ENCODE measurements at places on chromosomes 2 and 18.

DNA sequence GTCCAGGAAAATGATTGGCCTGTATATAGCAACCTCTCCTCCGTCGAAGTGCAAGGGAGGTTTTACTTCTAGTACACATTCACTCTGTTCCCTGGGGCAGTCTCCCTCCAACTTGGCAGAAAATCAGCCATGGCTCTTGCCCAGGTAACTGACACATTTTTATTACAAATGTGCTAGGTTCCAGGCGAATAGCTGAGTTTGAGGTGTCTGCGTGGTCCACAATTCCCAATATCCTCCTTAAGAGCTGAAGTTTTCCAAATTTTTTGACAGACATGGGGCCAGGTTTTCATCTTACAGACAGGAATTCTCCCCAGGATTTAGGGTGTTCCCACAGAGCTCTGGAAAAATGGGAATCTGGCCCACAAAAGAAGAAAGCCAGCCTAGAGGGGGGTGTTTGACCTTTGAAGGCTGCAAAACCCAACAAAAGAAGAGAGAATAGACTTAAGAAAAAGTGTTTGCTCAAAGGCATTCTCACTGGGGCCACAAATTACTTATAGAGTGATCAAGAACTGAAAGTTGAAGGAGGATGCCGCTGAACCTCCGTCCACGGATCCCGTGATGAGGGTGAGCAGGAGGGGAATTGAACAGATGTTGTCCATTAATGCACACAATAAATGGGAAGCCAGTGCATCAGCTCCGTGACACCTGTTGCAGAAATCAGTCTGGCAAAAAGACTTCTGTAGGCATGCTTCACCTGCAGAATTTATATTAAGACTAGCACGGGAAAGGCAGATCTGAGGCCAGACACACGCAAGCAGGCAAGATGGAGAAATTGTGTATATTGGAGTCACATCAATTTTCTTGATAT lies 242.3 kb upstream of the COPS8 start:
- no peak overlapping the region for H3K4me3 ChIP-seq
- no peaks in the 10 kb centered on the region for H3K27me3 ChIP-seq
- H3K27ac ChIP-seq, result no peak overlapping the region
- H3K36me3 ChIP-seq, result no peaks in the 10 kb centered on the region

- H3K4me3 ChIP-seq, result no peak overlapping the region
- no peak for DNase-seq
- no peak overlapping the region for H3K27ac ChIP-seq
- H3K27me3 ChIP-seq, result no peaks in the 10 kb centered on the region
- H3K36me3 ChIP-seq, result no peaks in the 10 kb centered on the region
Measured at GRCh38 chr2:14756122-14756541, 123.6 kb downstream of the LRATD1 start.

DNA sequence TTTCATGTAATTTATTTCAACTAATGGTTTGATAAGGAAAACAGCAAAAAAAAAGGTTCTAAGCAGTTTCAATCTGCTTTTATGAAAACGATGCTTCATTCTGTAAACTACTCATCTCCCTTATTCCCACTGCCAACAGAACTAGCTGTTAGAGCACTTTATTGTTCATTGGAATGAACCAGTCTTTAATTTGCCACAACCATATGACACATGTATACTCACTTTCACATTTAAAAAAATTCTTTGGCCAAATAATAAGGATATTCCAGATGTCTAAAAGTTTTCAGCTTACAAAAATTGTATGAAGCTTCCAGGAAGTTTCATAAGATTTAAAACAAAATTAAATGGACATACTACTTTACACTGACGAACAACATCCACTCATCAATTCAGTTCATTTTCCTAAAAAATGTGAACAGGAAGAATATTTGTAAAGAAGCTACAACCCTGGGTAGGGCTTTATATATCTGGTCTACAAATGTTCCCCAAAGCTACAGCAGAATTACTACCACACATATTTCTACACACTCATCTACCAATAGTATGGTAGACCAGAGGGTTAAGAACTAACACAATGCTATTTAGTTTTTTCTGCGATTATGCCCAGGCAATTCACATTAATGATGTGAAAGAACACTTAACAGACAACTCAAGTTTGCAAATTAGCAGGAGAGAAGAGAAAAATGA lies 37.7 kb downstream of the ZNF521 start:
- no peaks in the 10 kb centered on the region for H3K36me3 ChIP-seq
- no peak overlapping the region for H3K27ac ChIP-seq
- H3K4me1 ChIP-seq, result no peaks in the 10 kb centered on the region

DNA sequence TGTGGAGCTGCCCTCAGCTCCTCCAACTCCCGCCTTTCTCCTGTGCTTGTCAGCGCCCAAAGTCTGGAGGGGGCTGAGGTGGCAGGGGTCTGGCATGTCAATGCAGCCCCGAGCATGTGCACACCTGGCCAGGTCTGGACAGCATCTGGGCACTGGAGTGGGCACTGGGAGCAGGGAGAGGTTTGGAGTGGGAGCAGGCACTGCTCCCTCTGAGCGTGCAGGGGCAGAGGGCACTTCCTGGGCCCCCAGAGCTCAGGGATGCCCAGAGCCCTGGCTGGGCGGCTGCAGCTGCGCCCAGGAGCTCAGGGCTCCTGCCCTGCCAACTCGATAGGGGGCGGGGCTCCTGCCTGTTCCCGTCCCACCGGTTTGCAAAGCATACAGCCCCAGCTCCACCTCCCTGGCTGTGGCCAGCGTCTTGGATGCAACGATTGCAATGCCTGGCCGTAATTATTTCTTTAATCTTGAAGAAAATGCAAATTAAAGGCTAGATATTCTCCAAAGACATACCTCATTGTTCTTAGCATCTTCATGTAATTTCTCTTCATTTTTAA lies 57.4 kb upstream of the LDAH start:
- no peaks in the 10 kb centered on the region for H3K4me1 ChIP-seq
- no peak overlapping the region for H3K4me3 ChIP-seq

DNA sequence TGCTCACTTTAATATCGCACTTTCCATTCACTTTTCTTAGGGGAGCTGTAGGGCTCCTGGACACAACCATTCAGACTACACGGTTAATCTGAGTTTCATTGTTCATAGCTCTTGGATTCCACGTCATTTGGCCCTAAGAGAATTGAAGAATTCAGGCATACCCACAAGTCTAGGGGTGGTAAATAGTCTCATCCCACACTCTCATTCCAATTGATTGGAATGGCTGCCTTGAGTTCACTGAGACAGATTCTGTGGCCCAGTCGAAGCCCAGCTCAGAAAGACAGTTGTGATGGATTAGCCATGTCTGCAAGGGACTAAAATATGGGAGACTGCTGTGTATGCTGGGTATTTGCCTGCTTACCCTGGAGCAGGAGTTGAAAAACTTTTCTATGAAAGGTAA lies 124.6 kb downstream of the TFCP2L1 start:
- H3K4me1 ChIP-seq, result no peaks in the 10 kb centered on the region
- no peak for DNase-seq
- H3K27ac ChIP-seq, result no peak overlapping the region

- peaks cover 4% of the 10 kb centered on the region for H3K4me1 ChIP-seq
- H3K4me3 ChIP-seq, result no peak overlapping the region
- no peaks in the 10 kb centered on the region for H3K36me3 ChIP-seq
- H3K27ac ChIP-seq, result no peak overlapping the region
Measured at GRCh38 chr2:234546770-234547169, 49.9 kb upstream of the ARL4C start.

- H3K36me3 ChIP-seq, result no peaks in the 10 kb centered on the region
- H3K27me3 ChIP-seq, result peaks cover 8% of the 10 kb centered on the region
- H3K4me3 ChIP-seq, result no peak overlapping the region
- H3K27ac ChIP-seq, result no peak overlapping the region
Measured at GRCh38 chr18:46337271-46337670, 233.1 kb downstream of the HAUS1 start.

Measured in B cell (primary cell).